ENCODE measurements at places on chromosomes 7 and 10.

DNA sequence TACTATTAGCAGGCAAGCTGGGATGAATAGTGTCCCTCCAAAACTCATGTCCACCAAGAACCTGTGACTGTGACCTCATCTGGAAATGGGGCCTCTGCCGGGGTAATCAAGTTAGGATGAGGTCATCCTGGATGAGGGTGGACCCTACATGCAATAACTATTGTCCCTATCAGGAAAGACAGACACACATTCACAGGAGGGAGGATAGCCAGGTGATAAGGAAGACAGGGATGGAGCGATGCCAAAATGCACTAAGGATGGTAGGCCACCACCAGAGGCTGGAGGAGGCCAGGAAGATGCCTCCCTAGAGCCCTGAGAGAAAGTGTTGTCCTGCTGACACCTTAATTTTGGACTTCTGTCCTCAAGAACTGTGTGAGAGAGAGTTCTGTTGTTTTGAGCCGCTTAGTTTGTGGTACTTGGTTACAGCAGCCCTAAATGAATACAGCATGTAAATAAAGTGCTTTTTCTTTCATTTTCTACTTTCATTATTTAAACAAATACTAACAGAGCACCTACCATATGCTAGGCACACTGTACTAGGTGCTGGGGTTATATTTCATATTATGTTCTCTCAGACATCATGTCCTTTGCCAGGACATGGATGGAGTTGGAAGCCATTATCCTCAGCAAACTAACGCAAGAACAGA, 111.9 kb downstream of the USP6NL start:
- no peak for DNase-seq

- no peak for DNase-seq
Measured at GRCh38 chr10:30894221-30894620, 137.4 kb downstream of the ZNF438 start.

GRCh38 chr10:118698421-118698820, 56.3 kb downstream of the CACUL1 start:
- no peak for DNase-seq

- DNase-seq = no peak
Measured at GRCh38 chr10:96271016-96271815, at the start of gene BLNK. BLNK (minus strand) TSS chr10:96271569; CDS start chr10:96271398, 171 bp downstream.

DNA sequence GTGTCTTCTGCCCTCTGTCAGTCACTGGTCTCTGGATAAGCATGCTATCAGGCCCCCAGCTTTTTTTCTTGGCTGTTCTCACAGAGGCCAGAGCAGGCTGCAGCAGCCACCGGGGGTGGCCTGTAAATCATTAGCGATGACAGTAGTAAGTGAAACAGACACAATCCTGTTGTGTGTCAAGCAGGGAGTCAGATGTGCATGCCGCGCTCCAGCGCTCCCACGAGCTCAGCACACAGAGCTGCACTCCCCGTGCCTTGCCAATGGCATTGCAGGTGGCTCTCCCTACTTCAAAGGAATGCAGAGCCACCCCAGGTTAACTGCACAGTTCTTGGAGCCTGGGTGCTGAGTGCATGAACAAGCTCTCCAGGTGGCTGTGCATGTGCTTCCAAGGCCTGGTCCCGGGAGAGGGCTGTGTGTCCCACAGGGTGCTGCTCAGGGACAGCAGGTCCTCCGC, 226.1 kb downstream of the GLRX3 start:
- DNase-seq = no peak

DNA sequence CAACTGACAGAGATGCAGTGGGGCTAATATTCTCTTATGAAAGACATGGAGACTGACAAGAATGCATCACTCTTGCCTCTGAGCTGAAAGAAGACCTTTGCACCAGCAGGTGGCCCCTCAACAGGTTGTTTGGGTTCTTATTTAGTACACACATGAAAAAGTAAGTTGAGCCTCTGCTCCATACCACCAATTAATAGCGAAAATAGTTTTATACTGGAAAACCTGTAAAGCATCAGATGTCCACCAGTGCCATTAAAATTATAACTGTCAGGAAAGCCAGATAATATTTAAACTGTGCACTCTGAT, 26.3 kb upstream of the FAM13C start:
- DNase-seq = no peak

- no peak for DNase-seq
Measured at GRCh38 chr10:129727071-129727470, 237.0 kb downstream of the EBF3 start.

- no peak for DNase-seq
Measured at GRCh38 chr10:71323407-71323806, 4.3 kb downstream of the SLC29A3 start.

DNA sequence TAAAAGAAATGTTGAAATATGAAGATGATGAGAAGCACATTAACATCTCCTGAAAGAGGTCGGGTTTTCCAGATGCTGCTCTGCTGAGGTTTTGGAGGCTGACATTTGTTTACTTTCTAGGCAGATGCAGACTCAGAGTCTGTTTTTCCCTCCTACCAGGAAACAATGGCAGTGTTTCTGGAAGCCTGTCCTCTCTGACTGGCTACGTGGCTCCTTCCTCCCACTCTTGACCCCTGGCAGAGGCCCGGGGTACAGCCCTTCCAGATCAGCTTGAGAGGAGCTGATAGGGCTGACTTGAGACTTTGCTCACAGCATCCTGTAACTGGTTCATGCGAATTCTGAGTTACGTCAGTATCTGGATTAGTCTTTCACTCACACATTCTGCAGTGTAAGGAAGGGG, 41.1 kb upstream of the IL15RA start:
- DNase-seq = no peak

- no peak for DNase-seq
Measured at GRCh38 chr7:26937306-26937705, 72.9 kb upstream of the SKAP2 start.

DNA sequence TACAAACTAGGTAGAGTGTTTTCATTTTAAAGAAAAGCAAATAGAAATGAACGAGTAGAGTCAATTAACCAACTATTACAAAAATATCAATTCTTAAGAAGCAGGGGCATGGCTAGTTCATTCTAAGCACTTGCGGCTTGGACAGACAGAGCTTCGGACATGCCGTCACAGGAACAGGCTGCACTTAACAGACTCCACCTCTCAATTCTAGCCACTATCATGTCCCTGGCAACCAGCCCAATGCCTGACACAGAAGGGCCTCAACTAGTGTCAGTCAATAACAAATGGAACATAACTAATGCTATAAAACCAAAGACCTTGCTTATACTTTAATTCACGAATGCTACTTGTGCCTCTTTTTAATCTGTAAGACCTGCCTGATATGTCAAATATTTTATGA, 74.4 kb downstream of the TPK1 start:
- DNase-seq = no peak

DNA sequence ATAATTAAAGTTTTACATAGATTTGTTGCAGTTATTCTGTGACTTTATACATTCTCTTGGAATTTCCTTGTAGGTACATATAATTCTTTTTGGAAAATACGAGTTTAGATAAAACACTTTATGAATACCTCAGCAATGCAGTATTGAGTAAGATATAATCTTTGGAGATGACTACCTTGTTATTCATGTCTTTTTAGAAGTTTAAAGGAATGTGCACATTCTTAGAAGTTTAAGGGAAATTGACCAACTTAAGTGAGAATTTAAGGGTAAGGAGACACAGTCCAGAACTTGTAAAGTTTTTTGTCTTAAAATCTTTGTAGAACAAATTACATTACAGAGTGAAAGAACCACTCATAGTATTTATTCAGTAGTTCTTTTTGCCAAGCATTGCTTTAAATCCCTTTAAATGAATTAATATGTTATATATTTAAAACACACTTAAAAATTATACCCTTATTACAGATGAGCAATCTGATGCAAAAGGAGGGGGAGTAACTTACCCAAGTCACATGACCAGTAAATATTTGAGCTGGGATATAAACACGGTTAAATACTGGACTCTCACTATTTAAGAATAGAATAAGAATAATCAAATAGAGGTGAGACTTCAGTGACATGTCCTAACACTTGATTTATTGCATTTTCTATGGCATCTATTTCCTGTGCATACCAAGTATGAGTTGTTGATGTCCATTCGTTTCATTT, 139.5 kb upstream of the FERD3L start:
- no peak for DNase-seq

DNA sequence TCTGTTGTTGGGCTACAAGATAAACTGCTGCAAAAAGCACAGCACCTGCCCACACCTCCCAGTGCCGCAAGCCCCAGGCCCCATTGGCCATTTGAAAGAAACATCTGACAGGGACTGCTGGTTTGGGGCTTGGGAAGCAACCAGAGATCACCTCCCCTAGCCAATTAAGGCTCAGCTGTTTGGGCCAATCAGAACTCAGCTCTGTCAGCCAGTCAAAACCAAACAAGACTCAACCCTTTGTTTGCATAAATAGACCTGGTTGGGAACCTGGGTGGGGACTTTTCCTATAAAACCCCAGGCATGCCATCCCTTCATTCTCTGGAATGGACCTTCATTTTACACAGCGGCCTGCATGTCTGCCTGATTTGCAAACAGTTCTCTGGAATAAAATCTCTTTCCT, 17.2 kb upstream of the NME8 start:
- no peak for DNase-seq

- DNase-seq = no peak
Measured at GRCh38 chr10:6722616-6723004, 142.5 kb upstream of the PRKCQ start.

DNA sequence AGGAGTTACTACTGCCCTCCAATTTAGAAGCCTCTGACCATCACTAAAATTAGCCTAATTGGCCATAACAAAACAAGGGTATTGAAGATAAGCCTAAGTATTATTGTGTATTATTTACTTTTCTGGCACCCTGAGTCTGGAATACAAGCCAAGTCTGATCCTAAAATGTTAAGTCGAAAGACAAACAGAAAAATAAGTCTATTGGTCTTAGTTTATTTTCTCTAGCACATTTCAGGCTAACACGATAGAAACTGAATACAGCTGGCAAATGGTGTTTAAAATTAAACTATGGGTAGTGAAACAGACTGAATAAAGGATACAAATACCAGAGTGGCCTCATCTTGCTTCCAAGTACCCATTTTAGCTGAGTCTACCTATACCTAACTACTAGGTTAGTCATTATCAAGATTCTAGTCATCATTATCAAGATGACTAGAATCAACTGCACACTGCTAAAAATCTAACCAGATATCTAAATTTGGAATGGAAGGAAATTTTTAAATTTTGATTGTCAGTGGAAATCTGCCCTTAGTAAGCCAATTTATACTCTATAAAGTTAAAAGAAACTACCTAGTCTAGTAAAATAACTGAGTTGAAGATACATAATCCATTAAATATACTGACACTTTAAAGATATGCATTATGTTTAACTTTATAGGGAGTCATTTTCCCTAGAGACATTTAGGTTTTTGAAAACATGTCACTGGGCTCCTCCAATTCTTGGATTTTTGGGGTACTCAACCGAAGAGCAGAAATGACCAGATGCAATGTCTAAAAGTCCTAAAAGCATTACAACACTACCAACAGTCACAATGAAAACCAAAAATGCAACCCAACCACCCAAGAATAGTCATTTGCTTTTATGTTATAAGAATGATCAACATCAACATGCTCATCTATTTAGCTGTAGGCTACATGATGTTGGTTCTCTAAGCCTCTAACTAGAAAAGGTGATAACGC, 80.9 kb downstream of the NT5C2 start:
- no peak for DNase-seq

DNA sequence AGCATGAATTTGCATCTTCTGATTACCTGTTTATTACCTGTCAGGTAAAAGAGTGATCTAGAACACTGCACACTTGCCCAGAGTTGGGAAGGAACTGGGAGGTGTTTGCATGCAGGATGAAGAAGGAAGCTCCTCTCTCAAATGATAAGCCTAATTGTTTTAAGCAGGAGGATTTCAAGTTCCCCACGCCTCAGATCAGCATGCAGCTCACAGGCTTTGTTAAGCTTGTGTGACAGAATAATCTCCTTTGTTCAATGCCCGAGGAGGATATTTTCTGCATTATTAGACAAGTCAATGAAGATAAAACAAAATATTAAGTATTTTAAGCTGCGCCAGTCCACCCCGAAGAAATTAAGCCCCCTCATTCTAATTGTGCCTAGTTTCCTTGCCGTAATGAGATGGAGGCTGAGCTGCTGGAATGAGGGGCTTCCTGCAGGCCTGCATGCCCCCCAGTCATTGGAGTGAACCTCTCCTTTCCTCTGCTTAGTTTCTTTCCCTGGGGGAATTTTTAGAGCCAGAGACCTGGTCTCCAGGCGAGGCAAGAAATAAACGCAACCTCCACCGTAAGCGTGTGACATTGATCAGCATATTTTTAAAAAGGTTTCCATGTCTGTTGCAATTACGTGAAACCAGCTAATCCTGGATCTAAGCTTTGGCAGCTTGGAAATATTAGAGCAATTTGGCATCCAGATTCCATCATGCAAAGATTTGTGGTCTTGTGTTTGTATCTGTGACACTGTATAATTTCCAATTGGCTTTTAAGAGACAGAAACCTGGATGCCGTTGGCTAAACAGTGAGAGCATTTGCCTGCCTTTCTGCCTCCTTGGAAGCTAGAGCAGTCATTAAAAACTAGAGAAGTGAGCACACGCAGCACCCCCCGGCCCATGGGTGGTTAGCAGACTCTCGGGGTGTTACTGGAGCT, 376.0 kb downstream of the GALNT17 start:
- no peak for DNase-seq

DNA sequence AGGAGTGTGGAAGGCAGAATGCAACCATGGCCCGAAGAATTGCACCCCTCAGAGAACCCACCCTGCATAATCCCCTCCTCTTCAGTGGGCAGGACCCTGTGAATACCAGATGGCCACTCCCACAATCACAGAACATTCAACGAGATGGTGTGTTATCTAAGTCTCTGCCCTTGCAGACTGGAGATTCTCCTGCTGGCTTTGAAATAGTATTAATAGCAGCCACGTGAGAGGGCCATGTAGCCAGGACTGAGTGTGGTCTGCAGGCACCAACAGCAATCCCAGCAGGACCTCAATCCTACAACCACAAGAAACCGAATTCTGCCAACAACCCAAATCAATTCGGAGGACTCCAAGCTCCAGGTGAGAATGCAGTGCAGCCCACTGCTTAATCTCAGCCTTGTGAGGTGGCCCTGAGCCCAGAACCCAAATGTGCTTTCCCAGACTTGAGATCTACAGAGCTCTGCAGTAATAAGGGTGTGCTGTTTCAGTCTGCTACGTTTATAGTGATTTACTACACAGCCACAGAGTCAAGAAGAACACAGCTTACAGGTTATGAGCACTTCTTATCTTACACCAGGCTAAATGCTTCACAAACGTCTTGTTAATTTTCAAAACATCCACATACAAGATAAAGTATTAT, 72.1 kb downstream of the VOPP1 start:
- DNase-seq = no peak

- DNase-seq = no peak
Measured at GRCh38 chr7:43148161-43148731, 35.8 kb downstream of the HECW1 start.
